ENCODE measurements at places on chromosomes 2 and 18. TPM values are rescaled to one million over a fixed set of nuclear protein-coding genes. Genes with fewer than 3 reads are reported as not detected.

GRCh38 chr2:202768273-202768672 is 103.3 kb downstream of the ICA1L start:
- no peaks in the 10 kb centered on the region for H3K36me3 ChIP-seq
- H3K27me3 ChIP-seq: no peaks in the 10 kb centered on the region
- no peaks in the 10 kb centered on the region for H3K4me1 ChIP-seq
- DNase-seq: no peak

- H3K27ac ChIP-seq: no peak overlapping the region
- no peaks in the 10 kb centered on the region for H3K36me3 ChIP-seq
- no peaks in the 10 kb centered on the region for H3K4me1 ChIP-seq
- H3K4me3 ChIP-seq: no peak overlapping the region
Measured at GRCh38 chr2:181655519-181655918, 1.4 kb downstream of the CERKL start.

GRCh38 chr2:53181759-53182158 is 585.8 kb upstream of the CHAC2 start:
- DNase-seq: no peak
- H3K27me3 ChIP-seq: no peaks in the 10 kb centered on the region
- no peaks in the 10 kb centered on the region for H3K4me1 ChIP-seq
- no peaks in the 10 kb centered on the region for H3K36me3 ChIP-seq
- no peak overlapping the region for H3K4me3 ChIP-seq

- DNase-seq: no peak
- H3K4me3 ChIP-seq: no peak overlapping the region
- H3K27me3 ChIP-seq: no peaks in the 10 kb centered on the region
Measured at GRCh38 chr18:76530391-76530790, 35.3 kb upstream of the ZNF516 start.

GRCh38 chr2:64090264-64090663 is 54.0 kb downstream of the PELI1 start:
- H3K4me1 ChIP-seq: no peaks in the 10 kb centered on the region
- H3K27me3 ChIP-seq: no peaks in the 10 kb centered on the region
- DNase-seq: no peak
- H3K36me3 ChIP-seq: peaks cover 8% of the 10 kb centered on the region
- no peak overlapping the region for H3K27ac ChIP-seq

- H3K27ac ChIP-seq: peak overlapping the region; percentile 73
- no peaks in the 10 kb centered on the region for H3K4me1 ChIP-seq
- peak overlapping the region; percentile 36 for H3K4me3 ChIP-seq
- H3K36me3 ChIP-seq: no peaks in the 10 kb centered on the region
Measured at GRCh38 chr2:174012347-174013314, 47.5 kb upstream of the SP3 start.

DNA sequence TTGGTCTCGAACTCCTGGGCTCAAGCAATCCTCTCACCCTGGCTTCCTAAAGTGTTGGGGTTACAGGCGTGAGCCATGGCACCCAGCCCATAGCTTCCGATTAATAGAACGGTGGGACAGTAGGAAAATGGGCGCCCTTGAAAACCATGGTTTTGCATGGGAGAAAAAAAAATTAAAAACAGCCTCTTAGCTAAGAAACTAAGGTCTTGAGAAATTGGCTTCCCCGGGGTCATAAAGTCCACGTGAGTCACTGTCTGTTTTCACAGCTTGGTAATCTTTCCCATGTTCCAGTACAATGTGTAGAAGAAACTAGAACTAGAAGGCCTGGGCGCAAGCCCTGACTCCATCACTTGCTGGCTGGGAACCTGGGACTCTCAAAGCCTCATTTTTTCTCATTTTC is 20.7 kb downstream of the B3GNT2 start:
- no peaks in the 10 kb centered on the region for H3K27me3 ChIP-seq
- no peaks in the 10 kb centered on the region for H3K36me3 ChIP-seq
- H3K4me3 ChIP-seq: no peak overlapping the region
- DNase-seq: no peak

The POTEE gene
- total RNA-seq: 0.11 TPM

Data from colonic mucosa (tissue), 4 donors.